ENCODE measurements at places on chromosomes 2 and 18. TPM values are rescaled to one million over a fixed set of nuclear protein-coding genes. Genes with fewer than 3 reads are reported as not detected.

NBEAL1 gene
- total RNA-seq, result 24.8 TPM

HRH4 gene
- 0.13 TPM for total RNA-seq

KLHL14 gene
- not detected for total RNA-seq

C1GALT1C1L gene
- not detected for total RNA-seq

SMAD4 gene
- 130 TPM for total RNA-seq

FOXD4L1 gene
- total RNA-seq, result 0.43 TPM

TBR1 gene
- total RNA-seq, result not detected

KHK gene
- total RNA-seq, result 0.24 TPM

KIAA1328 gene
- 5.0 TPM for total RNA-seq

RELCH gene
- 21.6 TPM for total RNA-seq

- peak; percentile 89 for DNase-seq
Observed at GRCh38 chr2:153386481-153386897, 92.1 kb downstream of the RPRM start.

DNA sequence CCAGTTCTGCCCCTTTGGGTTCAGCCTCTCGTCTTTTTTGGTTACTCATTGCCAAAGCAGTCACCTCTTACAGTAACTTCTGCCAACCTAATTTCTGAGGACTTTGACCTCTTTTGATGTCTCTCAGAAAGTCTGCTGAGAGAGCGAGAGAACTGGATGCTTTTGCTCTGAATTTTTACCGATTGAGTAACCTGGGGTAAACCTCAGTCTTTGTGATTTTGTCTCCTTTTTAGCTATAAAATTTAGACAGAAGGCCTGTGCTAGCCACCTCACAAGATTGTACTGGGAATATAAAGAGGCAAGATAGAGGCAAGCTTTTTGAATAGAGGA, 34.8 kb upstream of the IL1R1 start:
- DNase-seq, result no peak

GRCh38 chr2:102313950-102314349, 2.6 kb downstream of the IL1RL1 start:
- DNase-seq, result no peak

DNA sequence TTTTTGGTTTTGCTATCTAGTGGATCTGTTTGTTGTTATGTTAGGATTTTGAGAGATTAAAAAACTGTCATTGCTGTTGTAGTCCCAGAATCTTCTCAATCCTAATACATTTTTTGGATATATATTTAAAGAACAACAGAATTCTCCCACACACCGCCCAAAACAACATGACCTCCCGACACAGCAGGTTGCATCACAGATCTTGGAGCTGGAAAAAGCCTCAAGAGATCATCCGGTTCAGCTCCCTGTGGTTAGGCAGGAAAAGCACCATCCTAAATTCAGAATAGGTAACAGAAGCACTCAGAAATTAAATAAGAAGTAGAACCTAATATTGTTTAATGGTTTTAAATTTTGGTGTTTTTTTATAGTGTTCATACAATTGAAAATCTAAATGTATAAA, 251.4 kb upstream of the STON1 start:
- peak; percentile 22 for DNase-seq

- no peak for DNase-seq
Observed at GRCh38 chr2:168585700-168586099, 129.6 kb downstream of the CERS6 start.

GRCh38 chr2:224379986-224380385, 21.9 kb downstream of the FAM124B start:
- no peak for DNase-seq

GRCh38 chr2:95030496-95030895, 5.0 kb downstream of the MAL start:
- DNase-seq, result peak; percentile 55

DNA sequence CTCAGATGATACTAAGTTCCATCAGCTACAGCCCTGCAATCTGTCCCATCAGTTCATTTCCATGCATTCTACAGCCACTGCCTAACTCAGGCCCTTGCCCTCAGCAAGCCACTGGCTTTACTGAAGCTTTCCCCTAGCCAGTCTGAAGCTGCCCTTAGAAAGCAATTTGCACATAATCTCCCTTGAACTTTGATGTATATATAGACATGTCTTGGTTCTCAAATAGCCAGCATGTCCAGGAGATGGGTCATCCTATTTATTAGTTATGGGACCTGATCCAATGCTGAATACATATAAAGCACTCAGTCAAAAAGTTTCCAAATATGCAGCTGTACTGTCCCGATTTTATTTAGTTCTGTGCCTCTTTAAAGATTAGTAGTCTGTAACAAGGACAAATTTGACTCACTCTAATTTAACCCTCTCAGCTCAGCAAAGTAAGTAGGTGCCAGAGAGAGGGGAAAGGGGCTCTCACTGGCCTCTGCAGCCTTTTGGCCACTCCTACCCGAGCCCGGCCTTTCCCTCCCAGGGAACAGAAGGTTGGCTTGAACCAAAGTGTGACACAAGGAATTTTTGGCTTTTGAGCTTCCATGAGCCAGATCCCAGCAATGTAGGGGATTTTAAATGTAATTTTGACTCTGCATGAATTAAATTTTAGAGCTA, 70.7 kb downstream of the CCDC93 start:
- no peak for DNase-seq

GRCh38 chr2:70789304-70790135, 923 bp downstream of the FIGLA start:
- DNase-seq, result peak; percentile 50

- peak; percentile 93 for DNase-seq
Observed at GRCh38 chr2:171522052-171522787, at the start of gene CYBRD1. Gene CYBRD1, plus strand, starts transcription at chr2:171522474. Its CDS starts 72 bp downstream, at chr2:171522546.

DNA sequence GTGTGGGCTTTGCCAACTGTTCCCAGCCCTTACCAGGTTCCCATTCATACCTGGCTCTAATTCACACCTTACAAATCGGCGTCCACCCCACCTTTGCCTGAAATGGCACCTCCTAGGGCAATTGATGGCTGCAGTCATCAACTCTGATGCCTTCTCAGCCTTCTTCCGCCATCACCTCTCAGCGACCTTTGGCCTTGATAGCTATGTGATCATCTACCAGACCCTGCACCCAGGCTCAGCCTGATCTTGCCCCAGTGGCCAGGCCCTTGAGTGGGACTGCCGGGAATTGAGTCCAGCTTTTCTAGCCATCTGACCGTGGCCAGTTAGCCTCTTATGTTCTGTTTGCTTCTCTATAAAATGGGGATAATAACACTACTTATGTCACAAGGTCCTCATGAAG, 32.5 kb downstream of the PSD4 start:
- DNase-seq, result no peak

DNA sequence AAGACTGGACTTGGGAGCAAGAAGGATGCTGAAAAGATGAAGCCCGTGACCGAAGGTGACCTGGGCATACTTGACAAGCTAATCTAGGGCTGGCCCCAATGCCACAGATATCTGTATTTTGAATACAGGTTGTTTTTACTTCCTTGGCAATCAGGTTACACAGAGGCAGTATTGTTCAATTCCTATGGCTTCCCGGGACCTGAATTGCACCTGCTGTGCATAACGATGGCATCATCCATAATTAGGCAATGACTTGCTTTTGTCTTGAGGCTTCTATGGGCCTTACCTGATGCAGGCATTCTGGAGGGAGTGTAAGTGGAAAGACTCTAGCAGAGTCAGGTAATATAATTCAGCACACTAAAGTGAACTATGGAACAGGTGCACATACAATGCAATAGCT, 60.6 kb upstream of the CUL3 start:
- DNase-seq, result no peak
